Fibroblast of skin of right quadriceps (primary cell): ENCODE measurements at places on chromosomes 4 and X.

DNA sequence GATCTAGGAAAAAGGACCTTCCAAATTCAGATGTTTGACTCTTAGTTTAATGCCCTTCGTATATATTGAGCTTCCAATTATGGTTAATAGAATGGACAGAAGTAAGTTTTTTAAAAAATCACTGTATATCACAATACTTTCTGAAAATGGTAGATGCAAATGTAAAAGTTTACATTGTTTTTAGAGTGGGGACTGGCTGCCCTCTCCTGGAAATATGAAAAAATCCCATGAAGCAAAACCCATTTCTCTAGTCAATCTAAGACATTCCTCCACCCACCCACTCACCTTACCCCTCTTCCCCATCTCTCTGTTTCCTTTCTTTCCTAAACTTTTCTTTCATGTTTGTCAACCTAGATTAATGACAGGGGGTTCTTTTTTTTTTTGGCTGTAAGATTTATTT lies 134.5 kb downstream of the ARHGAP6 start:
- DNase-seq = peak; percentile 5

DNA sequence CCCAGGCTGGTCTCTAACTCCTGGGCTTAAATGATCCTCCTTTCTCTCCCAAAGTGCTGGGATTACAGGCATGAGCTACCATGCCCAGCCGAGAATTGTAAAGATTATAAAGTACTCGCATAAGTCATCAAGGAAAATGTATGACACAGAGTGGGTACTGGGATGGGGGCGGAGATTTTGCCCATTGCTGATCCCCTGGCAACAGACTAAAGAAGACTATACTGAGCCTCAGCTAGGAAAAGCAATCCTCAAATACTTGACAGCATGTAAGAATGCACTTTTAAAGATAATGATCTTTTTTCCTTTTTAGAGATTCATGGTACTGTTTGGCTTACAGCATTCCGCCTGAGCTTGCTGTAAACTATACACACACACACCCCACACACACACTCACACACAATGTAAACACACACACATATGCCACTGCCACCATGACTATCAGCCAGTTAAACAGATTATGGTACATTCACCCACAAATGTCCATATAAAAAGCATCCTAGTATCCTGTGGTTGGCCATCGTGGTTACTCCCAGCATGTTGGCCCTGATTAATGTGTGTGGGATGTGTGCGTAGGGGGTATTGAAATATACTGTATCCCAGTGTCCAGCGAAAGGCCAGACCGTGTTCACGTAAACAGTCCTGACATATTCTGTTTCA lies 113.0 kb downstream of the AMELX start:
- DNase-seq = no peak

GRCh38 chr4:73751830-73752229 lies 11.5 kb downstream of the CXCL8 start:
- DNase-seq = no peak

DNA sequence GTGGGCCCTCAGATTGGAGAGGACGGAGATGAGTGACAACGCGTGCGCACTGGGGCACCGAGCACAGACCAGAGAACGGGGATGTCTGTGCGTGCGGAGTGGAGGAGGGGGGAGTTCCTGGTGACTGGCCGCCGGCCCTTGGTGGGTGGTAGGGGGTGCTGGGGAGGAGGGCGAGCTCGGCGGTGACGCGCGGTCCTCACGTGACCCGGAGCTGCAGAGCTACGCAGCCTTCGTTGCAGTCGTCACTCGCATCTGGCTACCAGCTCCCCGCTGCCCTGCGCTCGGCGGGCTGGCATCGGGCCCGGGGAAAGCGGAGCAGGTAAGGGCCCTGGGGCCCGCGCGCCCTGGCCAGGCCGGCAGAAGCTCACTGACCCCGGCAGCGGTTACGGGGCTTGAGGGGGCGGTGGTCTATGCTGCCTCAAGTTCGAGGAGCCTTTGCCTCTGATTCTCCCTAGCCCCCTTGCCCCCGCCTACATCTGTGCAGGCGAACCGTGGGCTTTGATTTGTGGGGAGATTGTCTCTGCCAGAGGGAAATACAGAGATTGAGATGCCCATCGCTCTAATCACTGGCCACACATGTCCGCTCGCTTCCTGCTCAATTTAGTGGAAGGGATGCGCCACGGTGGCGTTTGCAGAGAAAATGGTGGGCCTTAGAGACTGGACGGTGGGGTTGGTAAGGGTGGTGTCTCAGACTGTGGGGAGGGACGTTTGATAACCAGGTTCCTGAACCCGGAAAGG lies at the start of gene ARMCX4:
ARMCX4 (plus strand) TSS at position 245 of the 738 bp plus-strand sequence. CDS start 3,134 bp downstream, outside the sequence.
- DNase-seq = peak; percentile 58

DNA sequence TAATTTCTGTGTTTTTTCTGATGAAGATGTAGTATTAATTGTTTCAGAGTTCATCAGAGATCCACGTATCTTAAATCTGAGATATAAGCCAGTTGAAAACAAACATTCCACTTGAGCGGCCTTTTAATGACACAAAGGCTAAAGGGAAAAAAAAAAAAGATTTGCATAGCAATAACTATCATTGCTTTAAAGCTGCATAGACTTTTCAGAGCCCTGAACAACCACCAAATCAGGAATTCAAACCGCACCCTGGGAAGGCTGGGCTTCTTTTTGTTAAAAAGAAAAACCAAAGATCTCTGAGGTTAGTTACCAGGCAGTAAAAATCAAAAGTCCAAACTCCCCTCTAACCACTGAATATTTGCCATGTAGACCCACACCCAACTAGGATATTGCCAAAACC lies 206.0 kb downstream of the HHIP start:
- no peak for DNase-seq
